ENCODE measurements at places on chromosomes 16 and 17.

DNA sequence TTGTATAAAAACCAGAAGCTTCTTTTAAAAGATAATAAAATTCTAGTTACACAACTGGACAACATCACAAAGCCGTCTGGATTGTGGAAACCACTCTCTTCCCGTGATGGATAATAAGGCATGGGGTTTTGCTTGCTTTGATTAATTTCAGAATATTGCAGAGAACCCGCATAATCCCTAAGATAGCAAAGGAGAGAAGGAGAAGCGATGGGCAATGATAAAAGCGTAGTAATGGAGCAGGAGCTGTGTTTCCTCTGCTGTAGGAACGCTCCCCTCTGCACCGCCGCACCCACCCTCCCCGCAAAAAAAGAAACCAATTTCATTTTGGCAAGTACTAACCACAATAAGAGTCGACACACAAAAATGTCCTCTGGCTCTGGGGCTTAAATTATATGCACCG lies 340.9 kb upstream of the PSMD7 start:
- DNase-seq, result no peak

GRCh38 chr16:21720533-21720932 lies 56.8 kb downstream of the OTOA start:
- no peak for DNase-seq

DNA sequence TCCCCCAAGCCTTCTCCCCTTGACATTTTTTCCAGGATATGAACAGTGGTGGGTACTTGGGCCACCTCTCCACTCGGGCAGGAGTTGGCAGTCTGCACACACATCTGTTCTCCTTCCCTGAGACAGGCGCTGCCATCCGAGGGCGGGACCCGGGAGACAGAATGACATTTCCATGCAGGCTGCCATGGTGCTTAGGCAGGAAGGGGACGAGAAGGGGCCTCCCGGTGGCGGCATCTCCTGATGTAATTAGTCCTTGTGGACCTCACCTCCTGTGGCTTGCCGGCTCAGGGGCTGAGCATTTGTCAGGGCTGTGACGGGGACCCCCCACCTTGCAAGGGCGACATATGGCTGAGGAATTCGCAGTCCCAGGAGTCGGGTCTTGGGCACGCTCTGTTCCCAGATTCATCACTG lies 197.2 kb downstream of the FOXL1 start:
- no peak for DNase-seq

GRCh38 chr16:73420244-73420643 lies 372.3 kb upstream of the ZFHX3 start:
- DNase-seq, result no peak

- no peak for DNase-seq
Observed at GRCh38 chr17:16446338-16446983, 31.1 kb downstream of the TRPV2 start.

DNA sequence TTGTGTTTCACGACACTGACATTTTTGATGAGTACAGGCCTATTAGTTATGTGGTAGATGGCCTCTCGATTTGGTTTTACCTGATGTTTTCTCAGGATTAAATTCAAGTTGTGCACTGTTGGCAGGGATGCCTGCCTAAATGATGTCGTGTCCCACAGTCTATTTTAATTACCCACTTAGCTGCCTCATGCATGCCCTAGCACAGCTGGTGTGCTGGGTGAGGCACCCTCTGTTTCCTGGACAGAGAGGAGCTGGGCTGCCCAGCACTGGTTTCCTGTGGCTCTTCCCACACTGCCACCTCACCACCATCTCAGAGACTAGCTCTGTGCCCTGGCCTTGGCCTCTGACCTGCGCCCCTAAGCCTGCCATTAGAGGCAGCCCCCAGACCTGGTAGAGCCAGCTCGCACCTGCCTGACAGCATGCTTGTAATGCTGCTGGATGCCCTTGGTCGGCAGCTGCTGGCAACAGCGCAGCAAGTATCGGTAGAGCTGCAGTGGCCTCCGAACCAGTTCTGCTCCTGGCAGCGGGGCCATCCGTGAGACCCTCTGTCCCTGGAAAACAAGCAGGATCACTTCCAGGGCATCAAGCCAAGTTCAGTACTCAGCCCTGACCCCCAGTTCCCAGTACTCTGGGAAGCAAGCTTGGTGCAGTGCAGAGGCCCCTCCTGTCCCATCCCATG lies 10.9 kb downstream of the LYRM9 start:
- no peak for DNase-seq

GRCh38 chr17:72617557-72617956 lies 474.9 kb downstream of the SLC39A11 start:
- DNase-seq, result no peak

DNA sequence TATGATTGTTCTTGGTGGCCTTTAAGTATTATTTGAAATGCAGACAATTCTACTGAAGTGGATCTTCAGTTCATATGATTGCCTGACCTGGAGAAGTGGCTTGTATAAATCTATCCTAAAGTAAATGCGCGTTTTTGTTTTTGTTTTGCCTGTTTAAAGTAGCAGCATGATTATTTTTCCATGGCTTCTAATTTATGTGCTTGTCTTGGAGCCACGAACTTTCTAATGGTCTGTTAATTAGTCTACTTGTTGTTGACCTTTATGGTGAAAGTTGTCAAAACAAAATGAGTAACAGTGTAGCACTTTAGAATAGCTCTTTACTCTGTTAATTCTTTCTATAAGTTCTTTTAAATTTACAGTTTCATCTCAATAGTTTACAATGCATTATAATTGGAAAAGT lies 1.7 kb downstream of the PRKAR1A start:
- no peak for DNase-seq

- no peak for DNase-seq
Observed at GRCh38 chr17:9986754-9987382, 81.8 kb upstream of the RCVRN start.

GRCh38 chr17:82160075-82160474 lies 52.6 kb downstream of the CCDC57 start:
- DNase-seq, result no peak

- no peak for DNase-seq
Observed at GRCh38 chr17:56867948-56868376, 34.0 kb downstream of the DGKE start.

DNA sequence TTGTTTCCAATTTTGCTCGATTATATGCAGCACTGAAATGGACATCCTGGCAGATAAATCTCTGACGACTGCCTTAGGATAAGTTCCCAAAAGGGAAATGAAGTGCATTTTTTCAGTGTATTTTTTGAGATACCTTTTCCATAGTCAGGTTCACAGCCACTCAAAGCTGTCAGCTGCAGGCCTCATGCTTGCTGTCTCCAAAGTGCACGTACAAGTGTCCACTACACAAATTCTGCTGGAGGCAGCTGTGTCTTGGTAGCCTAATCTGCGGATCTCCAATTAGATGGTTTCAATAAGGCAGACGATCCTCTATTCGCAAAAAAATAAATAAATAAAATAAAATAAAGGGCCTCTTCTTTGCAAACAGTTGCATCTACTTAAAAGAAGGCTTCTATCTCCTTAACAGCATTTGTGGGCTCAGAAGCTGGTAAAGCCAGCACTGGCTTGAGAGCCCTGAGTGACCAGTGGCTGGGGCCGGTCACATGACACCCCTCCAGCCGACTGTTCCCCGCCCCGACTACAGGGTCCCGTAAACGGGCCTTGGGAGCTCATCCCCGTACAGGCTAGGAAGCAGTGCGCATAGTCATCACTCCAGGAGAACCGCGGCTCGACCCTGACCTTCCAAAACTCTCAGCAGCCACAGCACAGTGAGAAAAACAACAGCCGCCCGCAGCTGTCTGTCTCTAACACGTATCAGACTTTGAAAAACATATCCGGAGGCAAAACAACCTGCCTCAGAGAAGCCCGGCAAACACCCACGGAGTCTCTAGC lies 18.8 kb downstream of the RPH3AL start:
- peak; percentile 82 for DNase-seq

GRCh38 chr17:79790805-79791734 lies 5.8 kb downstream of the CBX8 start:
- no peak for DNase-seq

DNA sequence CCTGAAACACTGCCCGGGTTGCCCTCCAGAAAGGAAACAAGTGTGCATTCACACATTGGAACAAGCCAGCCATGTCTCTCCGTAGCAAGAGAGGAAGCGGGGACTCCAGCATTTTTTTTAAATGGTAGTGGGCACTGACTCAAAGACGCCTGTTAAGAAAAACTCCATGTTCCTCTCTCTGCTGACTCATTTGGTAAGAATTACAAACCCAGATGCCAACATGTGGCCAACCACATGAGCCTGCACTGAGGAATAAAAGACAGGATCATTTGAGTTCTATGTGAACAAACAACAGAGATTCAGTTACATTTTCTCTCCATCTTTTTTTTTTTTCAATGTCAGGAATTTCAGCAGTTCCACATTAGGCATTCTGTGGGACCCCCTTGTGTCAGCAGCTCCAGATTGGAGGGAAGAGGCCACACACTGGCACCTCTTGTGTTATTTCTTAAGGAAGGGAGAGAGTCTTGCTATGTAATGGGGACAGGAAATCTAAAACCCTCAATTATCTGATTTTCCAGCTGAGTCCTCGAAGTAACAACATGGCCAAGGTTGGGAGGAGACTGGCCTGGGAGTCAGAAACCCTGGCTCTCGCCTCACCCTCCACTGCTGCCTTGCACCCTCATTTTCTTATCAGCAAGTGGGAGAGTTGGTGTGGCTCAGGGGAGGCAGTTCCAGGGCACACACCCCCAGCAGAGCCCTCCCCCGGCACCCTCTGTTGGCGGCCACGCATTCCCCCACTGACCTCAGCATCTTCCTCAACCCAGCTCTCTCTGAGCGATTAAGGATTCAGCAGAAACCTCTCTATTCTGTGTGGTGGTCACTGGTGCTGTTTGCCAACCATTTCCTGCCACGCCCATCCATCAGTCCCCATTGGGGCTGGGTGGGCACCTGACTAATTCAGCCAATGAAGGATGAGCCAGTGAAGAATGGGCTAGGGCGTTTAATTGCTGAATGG lies 173.0 kb downstream of the FOXL1 start:
- no peak for DNase-seq

DNA sequence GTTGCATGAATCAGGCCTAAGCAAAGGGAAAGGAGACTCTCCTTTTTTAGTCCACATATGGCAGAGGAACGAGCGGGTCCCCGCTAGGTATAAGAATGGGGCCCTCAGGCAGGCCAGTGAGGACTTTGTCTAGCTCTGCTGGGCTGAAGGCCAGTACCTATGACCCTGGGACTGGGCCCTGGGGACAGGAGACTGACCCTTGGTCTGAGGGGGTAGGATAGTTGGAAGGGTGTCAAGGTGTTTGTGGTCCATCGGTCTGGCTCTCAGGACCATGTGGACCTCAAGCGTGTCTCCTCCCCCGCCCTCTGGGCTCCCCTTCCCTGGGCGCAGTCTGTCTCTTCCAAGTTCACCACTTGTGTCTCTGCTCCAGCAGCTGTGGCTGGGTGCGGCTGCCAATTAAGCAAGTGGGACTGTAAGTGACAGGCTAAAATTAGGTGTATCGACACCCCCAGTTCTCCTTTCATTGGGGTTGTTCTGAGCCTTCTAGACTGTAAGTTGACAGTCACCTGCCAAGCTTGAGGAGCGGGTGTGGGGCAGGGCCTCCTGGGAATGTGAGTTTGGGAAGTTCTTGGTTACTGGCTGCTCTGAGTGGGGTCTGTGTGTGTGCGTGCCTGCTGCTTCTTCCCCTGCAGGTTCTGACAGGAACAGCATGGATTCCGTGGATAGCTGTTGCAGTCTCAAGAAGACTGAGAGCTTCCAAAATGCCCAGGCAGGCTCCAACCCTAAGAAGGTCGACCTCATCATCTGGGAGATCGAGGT lies 24.5 kb downstream of the AKAP1 start:
- DNase-seq, result no peak

DNA sequence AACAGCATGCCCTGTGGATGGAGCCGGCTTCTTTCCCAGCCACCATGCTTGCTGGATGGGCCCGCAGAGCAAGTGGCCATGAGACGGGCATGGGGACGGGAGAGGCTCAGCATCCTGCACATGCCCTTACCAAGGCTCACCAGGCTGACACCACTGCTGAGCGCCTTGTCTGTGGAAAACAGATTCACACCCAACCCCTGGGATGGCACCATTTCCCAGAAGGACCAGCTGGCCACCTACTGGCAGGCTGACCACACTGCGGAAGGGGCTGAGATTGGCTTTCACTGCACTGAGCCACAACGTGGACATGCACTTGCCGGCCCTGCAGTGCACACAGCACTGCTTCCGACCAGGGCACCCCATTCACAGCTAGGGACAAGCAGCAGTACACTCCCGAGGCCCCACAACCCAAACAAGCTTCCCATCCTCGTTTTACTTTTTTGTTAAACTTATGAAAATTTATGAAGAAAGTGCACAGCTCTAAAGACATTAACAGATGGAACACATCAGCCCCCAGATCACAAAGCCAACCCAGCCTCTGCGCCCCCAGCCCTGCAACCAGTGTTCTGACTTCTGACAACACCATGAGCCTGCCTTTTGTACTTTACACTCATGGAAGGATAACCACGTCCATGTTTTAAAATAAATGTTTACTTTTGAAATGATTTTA lies 13.9 kb upstream of the KRTAP17-1 start:
- no peak for DNase-seq

DNA sequence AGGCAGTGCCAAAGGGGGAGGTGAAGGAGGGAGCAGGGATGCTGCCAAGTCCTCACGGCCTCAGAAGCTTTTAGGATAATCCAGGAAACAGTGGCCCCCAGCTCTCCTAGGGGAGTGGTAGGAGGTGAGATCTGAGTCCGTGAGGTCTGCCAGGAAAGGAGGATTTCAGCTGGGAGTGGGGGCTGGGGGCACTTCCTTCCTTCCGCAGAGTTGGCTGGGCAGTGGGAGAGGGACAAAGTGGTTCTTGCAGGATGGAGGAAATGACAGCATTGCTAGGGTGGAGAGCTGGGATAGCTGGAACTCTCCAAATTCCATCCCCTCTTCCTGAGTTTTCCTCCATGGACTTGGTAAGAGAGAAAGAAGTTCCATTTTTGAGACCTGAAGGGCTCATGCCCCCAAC lies 4.8 kb upstream of the SP6 start:
- DNase-seq, result no peak

- no peak for DNase-seq
Observed at GRCh38 chr17:2107506-2107905, 52.6 kb downstream of the HIC1 start.

DNA sequence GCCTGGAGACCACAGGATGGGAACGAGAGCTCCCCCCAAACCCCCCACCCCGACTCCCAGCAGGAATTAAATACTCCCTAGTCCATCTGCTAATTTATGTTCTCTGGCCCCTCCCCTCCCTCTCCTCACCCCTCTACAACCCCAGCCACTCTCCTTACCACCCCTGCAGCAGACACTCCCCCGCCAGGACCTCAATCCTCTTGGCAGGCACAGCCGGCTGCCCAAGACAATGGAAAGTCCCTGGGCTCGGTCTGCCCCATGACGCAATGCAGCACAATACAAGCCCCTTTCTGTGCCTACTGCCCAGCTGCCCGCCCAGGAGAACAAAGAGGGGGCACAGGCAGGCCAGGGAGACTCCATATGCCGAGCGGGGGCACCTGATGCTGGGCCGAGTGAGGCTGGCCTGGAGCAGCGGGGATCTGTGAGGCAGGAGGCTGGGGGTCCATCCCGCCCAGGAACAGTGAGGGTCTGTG lies 30.3 kb upstream of the CDC42EP4 start:
- peak; percentile 80 for DNase-seq

DNA sequence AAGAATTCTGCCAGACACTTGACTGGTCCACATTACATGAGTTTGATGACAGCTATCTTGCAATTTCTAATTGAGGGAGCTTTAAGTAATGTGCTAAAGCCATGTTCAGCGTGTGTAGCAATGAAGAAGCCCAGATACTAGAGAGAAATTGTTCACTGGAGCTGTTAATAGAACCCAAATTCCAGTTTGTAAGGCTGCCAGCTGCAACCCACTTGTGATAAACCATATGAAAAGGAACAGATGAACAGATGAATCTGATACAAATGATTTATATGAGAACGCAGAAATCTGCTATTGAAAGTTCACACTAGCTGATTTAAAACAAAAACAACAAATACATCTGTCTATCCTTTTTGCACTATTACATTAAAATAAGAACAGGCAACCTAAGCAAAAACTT lies 6.2 kb downstream of the NACA2 start:
- no peak for DNase-seq
